Frontal cortex (tissue), 4 donors: ENCODE measurements at places on chromosomes 7 and 10. TPM values are rescaled to one million over a fixed set of nuclear protein-coding genes. Genes with fewer than 3 reads are reported as not detected.

ARMC3 gene
- total RNA-seq: 3.3 TPM

LMBR1 gene
- 207 TPM for total RNA-seq

ZKSCAN1 gene
- total RNA-seq: 85.2 TPM

CCDC146 gene
- total RNA-seq: 15.9 TPM

DEPP1 gene
- total RNA-seq: 4.1 TPM

ATRNL1 gene
- 909 TPM for total RNA-seq

SOSTDC1 gene
- total RNA-seq: 30.2 TPM

ZEB1 gene
- 41.6 TPM for total RNA-seq

KLLN gene
- 0.82 TPM for total RNA-seq

CD36 gene
- total RNA-seq: 22.0 TPM

TAS2R41 gene
- total RNA-seq: not detected

IFIT2 gene
- 3.3 TPM for total RNA-seq

ANKRD61 gene
- total RNA-seq: under 0.01 TPM

EGR2 gene
- total RNA-seq: 1.6 TPM

KLF14 gene
- total RNA-seq: not detected

HPSE2 gene
- total RNA-seq: not detected

FRAT2 gene
- total RNA-seq: 17.1 TPM
